ENCODE measurements at places on chromosomes 1 and 21. TPM values are rescaled to one million over a fixed set of nuclear protein-coding genes. Genes with fewer than 3 reads are reported as not detected.

The LCE2A gene
- total RNA-seq, result not detected

The E2F2 gene
- total RNA-seq, result 16.3 TPM

The PRKAA2 gene
- 1.6 TPM for total RNA-seq

The PLPPR4 gene
- 0.42 TPM for total RNA-seq

The ARHGEF16 gene
- total RNA-seq, result 37.4 TPM

The AHCYL1 gene
- total RNA-seq, result 92.0 TPM

The BCL2L15 gene
- 0.54 TPM for total RNA-seq

The SEMA4A gene
- total RNA-seq, result 0.39 TPM

The BLACAT1 gene
- 3.9 TPM for total RNA-seq

The ARHGEF2 gene
- total RNA-seq, result 90.1 TPM

The KIF26B gene
- 0.49 TPM for total RNA-seq

The SLFNL1 gene
- total RNA-seq, result 0.20 TPM

The NEK7 gene
- 33.0 TPM for total RNA-seq

- 0 out of 2 replicates have a peak, but pooled peaks cover under 1% of the 10 kb centered on the region for H3K27me3 ChIP-seq
- peaks cover 70% of the 10 kb centered on the region for H3K4me1 ChIP-seq
- peak overlapping the region; percentile 91 for H3K27ac ChIP-seq
- H3K36me3 ChIP-seq, result peaks cover 12% of the 10 kb centered on the region
- peak overlapping the region; percentile 80 for H3K4me3 ChIP-seq
Observed at GRCh38 chr1:37476460-37477197, 2.2 kb downstream of the ZC3H12A start.

DNA sequence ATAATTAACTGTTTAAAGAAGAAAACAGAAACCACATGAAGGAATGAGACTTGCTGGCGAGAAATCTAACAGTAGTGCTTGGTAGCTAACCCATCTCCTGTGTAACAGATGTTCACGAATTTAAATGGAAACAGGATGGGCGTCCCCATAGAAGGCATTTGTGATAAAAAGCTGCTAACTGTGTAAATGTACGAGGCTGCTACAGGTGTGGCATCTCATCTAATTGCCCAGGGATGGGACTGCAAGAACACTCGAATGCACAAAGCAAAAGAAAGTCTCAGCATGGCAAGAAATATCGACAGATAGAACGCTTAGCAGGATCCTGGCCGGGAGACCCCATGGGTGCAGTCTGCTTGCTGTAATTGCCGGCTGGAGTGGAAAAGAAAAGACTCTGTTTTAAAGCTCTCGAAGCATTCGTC, 112.7 kb downstream of the RUNX1 start:
- H3K4me1 ChIP-seq, result no peaks in the 10 kb centered on the region
- H3K27ac ChIP-seq, result no peak overlapping the region
- H3K27me3 ChIP-seq, result no peaks in the 10 kb centered on the region
- H3K36me3 ChIP-seq, result no peaks in the 10 kb centered on the region
- H3K4me3 ChIP-seq, result no peak overlapping the region

- H3K4me1 ChIP-seq, result no peaks in the 10 kb centered on the region
- H3K27me3 ChIP-seq, result no peaks in the 10 kb centered on the region
- DNase-seq, result peak; percentile 42
- peak overlapping the region; percentile 29 for H3K27ac ChIP-seq
- peaks cover 14% of the 10 kb centered on the region for H3K36me3 ChIP-seq
- peak overlapping the region; percentile 29 for H3K4me3 ChIP-seq
Observed at GRCh38 chr21:37220981-37221664, 46.0 kb downstream of the VPS26C start.

DNA sequence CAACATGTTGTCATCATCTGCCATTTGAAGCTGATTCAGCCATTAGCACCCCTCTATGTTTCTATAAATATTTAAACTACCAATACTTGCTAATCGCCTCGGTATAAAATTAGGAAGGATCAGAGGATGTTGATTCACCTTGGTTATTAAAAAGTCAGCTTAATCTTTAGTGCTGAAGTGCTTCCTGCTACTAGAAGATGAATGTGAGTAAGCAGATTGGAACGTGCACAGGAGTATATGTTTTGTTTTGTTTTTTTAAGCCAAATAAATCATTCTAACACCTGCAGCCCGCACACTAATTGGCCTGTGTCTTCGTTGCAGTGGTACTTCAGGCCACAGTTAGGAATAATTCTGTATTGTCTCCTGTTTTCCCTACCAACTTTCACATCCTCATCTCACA, 485.7 kb downstream of the AJAP1 start:
- H3K27me3 ChIP-seq, result no peaks in the 10 kb centered on the region
- H3K4me1 ChIP-seq, result no peaks in the 10 kb centered on the region
- no peaks in the 10 kb centered on the region for H3K36me3 ChIP-seq

GRCh38 chr1:59553371-59553770, 256.5 kb downstream of the FGGY start:
- no peaks in the 10 kb centered on the region for H3K27me3 ChIP-seq
- DNase-seq, result no peak
- no peaks in the 10 kb centered on the region for H3K36me3 ChIP-seq
- no peak overlapping the region for H3K4me3 ChIP-seq
- H3K27ac ChIP-seq, result no peak overlapping the region

DNA sequence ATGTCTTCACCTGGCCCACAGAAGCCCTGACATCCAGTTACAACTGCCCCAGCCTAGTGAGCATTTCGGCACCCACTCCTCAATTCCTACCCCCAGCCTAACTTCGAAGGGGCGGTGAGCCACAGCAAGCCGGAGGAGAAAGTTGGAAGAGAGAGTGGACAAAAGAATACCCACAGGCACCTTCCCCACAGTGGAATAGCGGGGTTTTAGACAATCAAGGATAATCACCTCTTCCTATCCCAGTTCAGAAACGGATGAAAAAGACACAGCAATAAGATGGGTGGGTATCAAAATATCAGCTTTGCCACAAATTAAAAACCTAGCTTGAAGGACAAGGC, 1.3 kb upstream of the LSS start:
- H3K27ac ChIP-seq, result peak overlapping the region; percentile 58
- no peak for DNase-seq
- H3K27me3 ChIP-seq, result no peaks in the 10 kb centered on the region
- H3K4me3 ChIP-seq, result peak overlapping the region; percentile 47
- H3K4me1 ChIP-seq, result peaks cover 29% of the 10 kb centered on the region

DNA sequence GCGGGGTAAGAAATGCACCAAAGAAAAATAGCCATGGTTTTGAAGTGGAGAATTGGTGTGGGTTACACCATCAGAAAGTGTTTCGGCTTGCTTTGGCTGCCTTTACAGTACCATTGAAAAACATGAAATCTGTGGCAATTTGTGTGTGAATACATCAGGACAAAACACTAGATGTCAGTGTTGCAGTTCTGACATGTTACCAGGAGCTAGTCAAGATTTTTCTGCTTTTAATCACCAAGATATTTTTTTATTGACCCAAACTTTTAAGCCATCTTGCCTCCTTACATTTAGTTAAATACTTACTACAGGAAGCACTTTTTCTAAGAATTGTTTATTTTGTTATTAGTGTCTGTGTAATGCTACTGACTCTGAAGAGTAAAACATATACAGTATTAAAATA, 14.3 kb downstream of the RRP15 start:
- no peaks in the 10 kb centered on the region for H3K27me3 ChIP-seq
- H3K4me1 ChIP-seq, result no peaks in the 10 kb centered on the region
- no peak overlapping the region for H3K27ac ChIP-seq
- no peaks in the 10 kb centered on the region for H3K36me3 ChIP-seq
- DNase-seq, result peak; percentile 28

DNA sequence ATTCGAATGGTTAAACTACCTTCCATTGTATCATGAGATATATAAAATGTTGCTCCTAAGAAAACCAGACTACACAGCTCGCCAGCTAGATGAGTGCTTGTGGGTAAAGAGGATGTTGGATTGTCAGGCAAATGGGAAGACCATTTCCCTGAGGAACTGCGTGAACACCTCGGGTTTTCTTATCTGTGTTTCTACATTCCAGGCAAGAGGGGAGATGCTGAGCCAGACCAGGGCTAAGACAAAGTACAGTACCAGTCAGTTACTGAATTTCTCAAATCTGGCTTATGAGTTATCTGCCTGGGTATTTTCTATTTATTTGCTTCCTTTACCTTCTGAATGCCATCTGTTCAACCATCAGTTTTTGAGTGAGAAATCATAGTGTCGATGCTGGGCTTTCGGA, 170.8 kb downstream of the PLA2G4A start:
- H3K36me3 ChIP-seq, result no peaks in the 10 kb centered on the region
- H3K27ac ChIP-seq, result no peak overlapping the region
- peaks cover 9% of the 10 kb centered on the region for H3K4me1 ChIP-seq
- H3K27me3 ChIP-seq, result no peaks in the 10 kb centered on the region

- H3K27ac ChIP-seq, result no peak overlapping the region
- H3K4me1 ChIP-seq, result peaks cover 12% of the 10 kb centered on the region
- no peak overlapping the region for H3K4me3 ChIP-seq
- no peaks in the 10 kb centered on the region for H3K36me3 ChIP-seq
- DNase-seq, result no peak
Observed at GRCh38 chr1:55179177-55179835, 35.9 kb downstream of the USP24 start.

DNA sequence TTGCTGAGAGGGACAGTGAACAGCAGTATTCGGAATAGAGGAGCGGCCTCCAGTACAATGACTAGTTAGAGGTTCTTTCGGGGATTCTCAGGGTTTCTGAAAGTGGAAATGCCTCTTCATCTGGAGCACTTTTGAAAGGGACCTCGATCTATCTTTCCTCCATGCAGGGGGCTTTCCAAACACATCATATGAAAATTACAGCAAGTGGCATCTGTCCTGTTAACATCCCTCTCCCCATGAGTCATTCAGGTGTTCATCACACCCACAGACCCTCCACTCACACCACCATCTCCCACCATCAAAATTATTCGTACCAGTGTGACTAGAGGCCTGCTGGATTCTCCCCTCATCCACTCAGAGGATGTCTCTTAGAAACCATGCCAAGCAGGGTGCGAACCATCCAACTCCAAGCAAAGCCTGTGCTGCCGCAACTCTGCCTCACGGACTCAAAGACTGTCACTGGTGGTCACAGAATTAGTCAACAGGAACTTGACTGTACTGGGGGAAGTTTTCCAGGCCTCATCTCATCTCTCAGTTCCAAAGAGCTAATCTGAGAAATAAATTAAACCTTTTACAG, 211.1 kb downstream of the MRPL39 start:
- no peak for DNase-seq
- no peak overlapping the region for H3K4me3 ChIP-seq
- H3K36me3 ChIP-seq, result no peaks in the 10 kb centered on the region
- H3K27ac ChIP-seq, result no peak overlapping the region
- no peaks in the 10 kb centered on the region for H3K4me1 ChIP-seq

DNA sequence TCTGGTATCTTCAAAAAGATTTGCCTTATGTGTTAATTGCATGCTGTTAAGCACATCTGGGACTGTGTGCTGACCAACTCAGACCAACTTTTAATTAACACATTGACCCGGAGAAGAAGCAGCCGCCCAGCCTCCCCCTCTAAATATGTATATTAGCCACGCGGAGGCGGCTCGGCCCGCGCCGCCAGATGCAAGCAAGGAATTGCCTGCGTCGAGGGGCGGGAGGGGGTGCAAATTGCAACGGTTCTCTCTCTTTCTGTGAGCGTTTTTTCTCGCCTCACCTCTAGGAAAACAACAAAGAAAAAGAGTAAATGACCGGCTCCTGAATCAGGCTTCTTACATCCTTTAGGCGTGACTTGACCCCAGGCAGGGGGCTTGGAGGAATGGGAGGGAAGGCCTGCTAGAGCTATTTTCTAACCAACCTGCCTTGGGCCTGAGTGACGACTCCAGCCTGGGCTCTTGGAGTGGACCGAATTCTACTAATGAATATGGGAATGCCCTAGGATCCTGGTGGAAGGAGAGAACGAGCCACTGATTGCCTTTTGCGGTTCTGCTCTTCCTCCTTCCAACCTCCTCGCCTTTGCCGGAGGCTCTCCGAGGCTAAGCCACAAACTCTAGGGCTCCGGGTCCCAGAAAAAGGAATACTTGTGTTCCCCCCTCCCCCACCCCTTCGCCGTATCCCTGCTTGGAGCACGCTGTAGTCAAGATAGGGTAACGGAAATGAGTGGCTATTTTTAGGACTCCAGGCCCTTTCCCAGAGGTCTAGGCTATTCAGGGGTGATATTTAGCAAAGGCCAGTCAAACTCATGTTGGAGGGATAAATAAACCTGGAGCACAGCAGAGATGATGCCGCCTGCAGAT, 417.0 kb upstream of the ESRRG start:
- no peak overlapping the region for H3K27ac ChIP-seq
- no peak for DNase-seq
- H3K4me3 ChIP-seq, result no peak overlapping the region

DNA sequence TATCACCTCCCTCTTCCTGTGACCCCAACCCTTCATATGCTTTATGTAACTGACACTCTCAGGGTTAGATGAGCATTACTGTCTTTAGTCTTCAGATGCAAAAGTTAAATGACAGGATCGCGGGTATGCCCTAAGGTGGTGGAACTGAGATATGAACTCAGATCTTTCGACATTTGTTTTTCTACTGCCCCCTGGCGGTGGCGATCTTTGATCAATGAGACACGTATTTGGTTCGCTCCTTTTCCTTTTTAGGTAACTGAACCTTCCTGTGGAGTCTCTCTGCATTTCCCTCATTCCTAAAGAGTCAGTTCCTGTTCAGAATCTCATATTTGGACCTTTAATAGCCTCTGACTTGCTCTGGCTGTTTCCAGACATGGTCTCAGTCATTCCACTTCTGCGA, 47.8 kb upstream of the ZP4 start:
- no peak for DNase-seq
- H3K36me3 ChIP-seq, result no peaks in the 10 kb centered on the region
- no peaks in the 10 kb centered on the region for H3K4me1 ChIP-seq
- H3K27me3 ChIP-seq, result no peaks in the 10 kb centered on the region
- no peak overlapping the region for H3K4me3 ChIP-seq
- H3K27ac ChIP-seq, result no peak overlapping the region

GRCh38 chr1:8537991-8538390, 220.1 kb downstream of the SLC45A1 start:
- H3K4me3 ChIP-seq, result no peak overlapping the region
- H3K4me1 ChIP-seq, result no peaks in the 10 kb centered on the region
- no peak overlapping the region for H3K27ac ChIP-seq
- no peak for DNase-seq

DNA sequence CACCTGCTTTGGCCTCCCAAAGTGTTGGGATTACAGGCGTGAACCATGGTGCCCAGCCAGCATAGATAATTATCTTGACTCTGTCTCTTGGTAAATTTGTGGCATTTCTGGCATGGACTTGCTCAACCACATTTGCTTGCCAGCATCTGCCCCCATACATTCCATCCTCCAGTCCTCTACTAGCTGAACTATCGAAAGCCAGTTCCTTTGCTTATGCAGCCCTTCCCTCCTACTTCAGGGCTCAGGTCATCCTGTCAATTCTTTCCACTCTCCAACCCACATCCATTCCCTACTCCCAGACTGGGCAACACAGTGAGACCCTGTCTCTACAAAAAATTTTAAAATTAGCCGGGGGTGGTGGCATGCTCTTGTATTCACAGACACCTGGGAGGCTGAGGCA, 13.0 kb upstream of the UQCRHL start:
- H3K27ac ChIP-seq, result no peak overlapping the region
- no peaks in the 10 kb centered on the region for H3K36me3 ChIP-seq
- no peaks in the 10 kb centered on the region for H3K27me3 ChIP-seq
- peaks cover 11% of the 10 kb centered on the region for H3K4me1 ChIP-seq
- no peak overlapping the region for H3K4me3 ChIP-seq

- no peaks in the 10 kb centered on the region for H3K36me3 ChIP-seq
- H3K27me3 ChIP-seq, result no peaks in the 10 kb centered on the region
- H3K4me3 ChIP-seq, result no peak overlapping the region
- H3K4me1 ChIP-seq, result no peaks in the 10 kb centered on the region
- H3K27ac ChIP-seq, result no peak overlapping the region
Observed at GRCh38 chr1:235806123-235806522, 60.6 kb downstream of the LYST start.

- no peaks in the 10 kb centered on the region for H3K4me1 ChIP-seq
- no peak overlapping the region for H3K4me3 ChIP-seq
- no peaks in the 10 kb centered on the region for H3K36me3 ChIP-seq
Observed at GRCh38 chr1:227996187-227996950, 10.4 kb upstream of the WNT3A start.

Measured in HCT116 (cell line).